ENCODE measurements at places on chromosomes 3 and 15.

DNA sequence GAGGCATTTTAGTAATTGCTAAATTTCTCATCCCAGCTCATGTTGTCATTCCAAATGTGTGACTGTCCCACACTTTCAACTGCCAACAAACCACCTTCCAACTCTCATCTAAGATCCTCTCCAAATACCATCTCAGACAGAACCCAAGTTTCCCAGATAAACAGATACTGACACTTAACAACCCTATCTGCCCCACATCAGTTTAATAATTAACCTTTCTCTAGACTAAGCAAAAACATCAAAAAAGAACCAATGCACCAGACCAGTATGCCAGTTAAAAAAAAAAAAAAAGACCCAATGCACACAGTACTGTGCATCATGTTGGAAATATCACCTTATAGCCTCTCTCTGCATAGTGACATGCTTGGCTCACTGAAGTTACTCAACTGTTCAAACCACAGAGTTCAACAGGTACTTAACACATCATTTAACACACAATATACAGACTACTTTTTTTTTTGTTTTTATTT, 5.5 kb downstream of the SFMBT1 start:
- no peak for DNase-seq

DNA sequence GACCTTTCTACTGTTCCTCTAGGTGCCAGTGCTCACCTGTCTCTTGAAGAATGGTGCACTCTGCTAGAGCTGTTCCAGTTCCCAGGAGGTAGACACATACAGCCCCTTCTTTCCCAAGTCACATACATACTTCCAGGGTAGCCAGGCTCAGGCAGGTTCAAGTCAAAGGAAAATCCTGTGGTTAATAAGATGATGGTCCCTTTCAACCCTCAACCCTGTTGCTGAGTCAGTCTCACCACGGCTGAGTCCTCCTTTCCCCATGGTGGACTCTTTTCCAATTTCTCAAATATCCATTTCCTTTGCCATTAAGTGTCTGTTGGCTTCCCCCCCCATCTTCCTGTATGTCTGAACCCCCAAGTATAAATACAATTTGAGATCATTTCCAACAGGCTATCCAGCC, 56.1 kb upstream of the ACAN start:
- DNase-seq = no peak

- no peak for DNase-seq
Observed at GRCh38 chr3:171454041-171454440, 6.2 kb downstream of the TNIK start.

- no peak for DNase-seq
Observed at GRCh38 chr3:57464011-57464410, 80.1 kb downstream of the DNAH12 start.

- no peak for DNase-seq
Observed at GRCh38 chr3:71785532-71786216, 726 bp upstream of the PROK2 start.

GRCh38 chr3:38022896-38023709, 6.3 kb downstream of the PLCD1 start:
- DNase-seq = no peak

GRCh38 chr15:63349156-63349555, 32.5 kb downstream of the CA12 start:
- DNase-seq = no peak

DNA sequence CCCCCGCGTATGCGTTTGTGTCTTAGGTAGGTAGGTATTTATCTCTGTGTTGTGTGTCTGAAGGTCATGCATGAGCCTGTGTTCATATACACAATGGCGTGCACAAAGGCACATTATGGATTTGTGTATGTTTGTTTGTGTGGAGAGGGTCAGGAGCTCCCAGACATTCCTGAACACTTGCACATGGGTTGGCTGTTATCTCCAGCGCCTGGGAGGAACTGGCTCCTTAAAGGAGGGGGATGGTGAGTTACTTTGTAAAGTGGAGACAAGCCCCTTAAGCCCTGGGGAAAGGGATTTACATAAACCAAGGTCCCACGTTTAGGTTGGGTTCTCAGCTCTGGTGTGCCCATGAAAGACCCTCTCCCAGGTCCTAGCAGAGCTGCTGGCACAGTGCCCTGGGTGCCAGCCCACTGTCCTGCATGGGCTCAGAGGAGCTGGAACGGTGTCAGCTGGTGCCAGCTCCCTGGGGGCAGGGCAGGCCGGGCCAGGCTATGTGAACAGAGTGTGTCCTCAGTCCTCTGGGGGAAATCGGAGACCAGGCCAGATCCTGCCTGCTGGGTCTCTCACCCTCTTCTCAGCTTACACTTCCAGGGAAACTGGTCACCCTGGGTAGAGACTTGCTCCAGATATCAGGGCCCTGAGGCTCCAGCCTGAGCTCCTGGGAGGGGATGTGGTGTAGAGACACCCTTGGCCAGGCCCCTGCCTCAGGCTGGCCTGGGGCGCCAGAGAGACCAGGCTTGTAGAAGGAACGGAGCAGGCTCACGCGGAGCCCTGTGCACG, 25.1 kb downstream of the SNX33 start:
- DNase-seq = no peak

Data from RPMI8226 (cell line).